Stimulated activated CD4-positive, alpha-beta T cell treated with anti-CD3 and anti-CD28 coated beads, Interleukin-15, amount 100 ng/mL, for 1 hour (primary cell): ENCODE measurements at places on chromosomes 5 and 9.

GRCh38 chr9:36045610-36046009 is 8.9 kb downstream of the RECK start:
- no peak for DNase-seq

DNA sequence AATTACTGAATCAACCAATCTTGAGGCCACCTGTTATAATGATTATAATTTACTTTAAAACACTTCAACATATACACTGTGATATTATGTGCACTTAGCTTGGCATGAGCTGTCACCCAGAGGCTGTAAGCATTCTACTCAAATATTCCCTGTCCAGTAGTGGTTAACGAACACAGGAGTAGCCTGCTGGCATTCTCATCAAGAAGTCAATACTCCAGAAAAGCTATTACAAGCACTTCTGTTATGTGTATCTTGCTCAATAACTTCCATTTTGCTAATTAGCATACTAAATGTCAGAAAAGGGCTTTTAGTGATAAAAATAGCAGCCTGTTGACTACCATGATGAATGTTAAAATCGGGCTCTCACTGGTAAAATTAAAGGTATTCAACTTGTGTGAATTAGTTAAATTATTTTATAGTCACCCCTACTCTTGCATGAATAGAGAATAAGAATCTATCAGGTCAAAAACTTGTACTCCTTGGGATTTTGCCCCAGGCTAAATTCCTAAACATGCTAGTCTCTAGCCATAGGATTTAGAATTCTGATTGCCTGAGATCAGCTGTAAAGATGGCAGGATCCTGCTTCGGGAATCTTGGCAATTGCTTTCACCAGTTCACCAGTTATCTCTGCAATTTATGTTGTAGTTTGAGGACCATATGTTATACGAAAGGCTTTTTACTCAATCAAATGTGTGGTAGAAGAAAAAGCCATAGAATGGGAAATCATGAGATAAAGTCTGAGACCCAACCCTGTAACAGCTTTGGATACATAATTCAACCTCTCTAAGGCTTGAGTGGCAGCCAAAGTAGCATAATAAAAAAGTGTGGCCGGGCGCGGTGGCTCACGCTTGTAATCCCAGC is 43.4 kb upstream of the PAM start:
- no peak for DNase-seq

- no peak for DNase-seq
Measured at GRCh38 chr5:142545650-142546322, 140.1 kb downstream of the FGF1 start.

DNA sequence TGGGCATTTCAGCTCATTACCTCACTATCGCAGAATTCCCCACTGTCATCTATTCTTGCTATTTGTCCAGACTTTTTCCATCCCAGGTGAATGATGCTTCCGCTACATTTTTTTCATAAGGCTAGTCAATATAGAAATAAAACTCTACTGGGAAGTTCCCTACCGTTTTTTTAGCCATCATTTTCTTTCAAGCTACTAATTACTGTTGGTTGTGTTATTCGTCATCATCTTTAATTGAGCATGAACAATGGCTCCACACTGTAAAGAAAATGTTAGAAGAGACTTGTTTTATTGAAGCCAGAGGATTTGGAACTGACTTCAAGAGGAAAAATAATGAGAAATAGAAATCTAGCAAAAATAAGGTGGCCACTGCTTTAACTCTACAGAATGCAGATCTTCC is 265.0 kb downstream of the ZNF608 start:
- no peak for DNase-seq

- DNase-seq = no peak
Measured at GRCh38 chr5:111960476-111961215, 203.7 kb upstream of the NREP start.

DNA sequence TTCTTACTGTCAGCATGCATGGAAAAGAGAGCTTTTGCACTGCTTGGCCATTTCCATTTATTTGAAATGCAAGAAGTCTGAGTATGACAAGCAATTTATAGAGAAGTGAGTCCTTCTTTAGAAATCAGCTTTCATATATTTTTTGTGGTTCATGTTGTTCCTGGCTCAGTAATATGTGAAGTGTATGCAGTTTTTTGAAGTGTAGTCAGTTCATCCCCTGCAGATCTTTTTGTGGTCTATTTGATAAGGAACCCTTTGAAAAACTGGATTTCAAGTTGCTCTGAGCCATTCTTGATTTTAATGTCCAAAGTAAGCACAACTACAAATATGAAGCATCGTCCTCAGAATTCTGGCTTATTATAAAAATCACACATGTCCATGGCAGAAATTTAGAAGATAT is 294.1 kb upstream of the SMC2 start:
- no peak for DNase-seq

DNA sequence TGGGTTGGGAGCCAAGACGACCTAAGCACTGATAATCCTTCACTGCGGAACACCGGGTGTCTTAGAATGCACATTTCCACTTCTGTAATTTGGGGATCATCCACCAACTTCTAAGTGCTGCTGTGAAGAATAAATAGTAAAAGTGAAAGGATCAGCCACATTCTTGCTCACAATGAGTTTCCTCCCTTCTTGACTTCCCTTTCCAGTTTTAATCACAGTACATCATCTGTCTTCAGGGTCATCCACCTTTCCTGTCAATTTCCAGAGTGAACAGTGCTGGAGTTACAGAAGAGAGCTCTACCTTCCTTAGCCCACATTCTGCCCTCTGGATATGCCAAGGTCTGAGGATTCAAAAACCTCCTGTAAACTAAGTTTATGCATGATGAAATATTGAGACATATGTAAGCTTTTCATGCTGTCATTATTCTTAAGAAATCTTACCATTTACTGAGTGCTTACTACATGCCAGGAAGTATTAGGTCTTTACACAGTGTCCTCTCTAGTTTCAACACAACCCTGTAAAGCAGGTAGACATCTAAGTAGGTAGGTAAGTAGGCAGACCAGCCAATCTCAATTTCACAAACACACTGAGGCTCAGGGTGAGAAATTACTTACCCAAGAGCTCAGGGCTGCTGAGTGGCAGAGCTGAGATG is 105.2 kb downstream of the CDK5RAP2 start:
- no peak for DNase-seq

GRCh38 chr5:80343067-80343466 is 23.3 kb downstream of the SPZ1 start:
- DNase-seq = no peak
